ENCODE measurements at places on chromosomes 6 and 20. TPM values are rescaled to one million over a fixed set of nuclear protein-coding genes. Genes with fewer than 3 reads are reported as not detected.

- DNase-seq = no peak
Measured at GRCh38 chr6:147067184-147067583, 137.0 kb upstream of the STXBP5 start.

- DNase-seq = no peak
Measured at GRCh38 chr6:16871047-16871446, 109.8 kb upstream of the ATXN1 start.

GRCh38 chr6:128474481-128474880 lies 45.9 kb downstream of the PTPRK start:
- DNase-seq = no peak

DNA sequence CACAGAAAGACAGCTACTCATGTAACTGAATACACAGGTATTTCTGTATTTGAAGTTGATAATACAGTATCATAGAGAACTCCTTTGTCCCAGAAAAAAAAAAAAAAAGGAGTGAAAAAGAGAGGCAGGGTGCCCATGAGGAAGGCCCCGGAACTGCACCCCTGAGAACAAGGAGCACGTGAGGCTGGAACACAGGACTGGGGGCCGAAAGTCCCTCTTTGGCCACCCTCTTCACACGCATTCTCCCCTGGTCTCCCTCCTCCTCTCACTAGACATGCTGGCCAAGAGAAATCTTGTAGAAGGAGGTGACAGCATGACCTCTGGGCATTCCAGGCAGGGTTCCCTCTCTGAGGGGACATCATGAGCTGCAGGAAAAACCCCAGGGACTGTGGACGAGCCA lies 62.7 kb upstream of the TRAF3IP2 start:
- no peak for DNase-seq

DNA sequence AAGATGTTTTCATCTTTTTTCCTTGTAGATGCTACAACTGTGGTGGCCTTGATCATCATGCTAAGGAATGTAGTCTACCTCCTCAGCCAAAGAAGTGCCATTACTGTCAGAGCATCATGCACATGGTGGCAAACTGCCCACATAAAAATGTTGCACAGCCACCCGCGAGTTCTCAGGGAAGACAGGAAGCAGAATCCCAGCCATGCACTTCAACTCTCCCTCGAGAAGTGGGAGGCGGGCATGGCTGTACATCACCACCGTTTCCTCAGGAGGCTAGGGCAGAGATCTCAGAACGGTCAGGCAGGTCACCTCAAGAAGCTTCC lies 101.5 kb downstream of the POPDC3 start:
- no peak for DNase-seq

Gene C6orf52
- total RNA-seq = not detected

Gene RSPH4A
- total RNA-seq = 3.8 TPM

Gene BCKDHB
- 26.2 TPM for total RNA-seq

Gene TAGAP
- 9.2 TPM for total RNA-seq
